ENCODE measurements at places on chromosomes 2 and 18. TPM values are rescaled to one million over a fixed set of nuclear protein-coding genes. Genes with fewer than 3 reads are reported as not detected.

- no peak for DNase-seq
- no peaks in the 10 kb centered on the region for H3K36me3 ChIP-seq
- no peaks in the 10 kb centered on the region for H3K27me3 ChIP-seq
- H3K4me1 ChIP-seq = no peaks in the 10 kb centered on the region
- H3K4me3 ChIP-seq = no peak overlapping the region
These were observed 107.5 kb upstream of the CELF4 start for GRCh38 chr18:37672932-37673595.

DNA sequence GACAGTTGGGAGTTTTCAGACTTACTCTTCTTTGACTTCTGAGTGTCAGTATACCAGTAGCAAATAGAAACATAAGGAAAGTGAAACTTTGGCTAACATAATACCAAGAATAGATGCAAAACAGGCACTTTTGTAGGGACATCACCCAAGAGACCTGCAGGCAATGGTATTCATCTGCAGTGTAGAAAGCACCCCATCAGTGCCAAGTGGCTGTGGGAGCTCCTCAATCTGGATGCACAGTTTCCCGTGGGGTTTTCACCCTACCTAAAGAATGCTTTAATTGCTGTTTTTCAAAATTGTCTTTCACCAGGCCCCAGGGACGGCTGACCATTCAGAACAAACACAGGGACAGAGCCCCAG, 96.6 kb upstream of the GPR45 start:
- H3K27ac ChIP-seq = no peak overlapping the region
- H3K36me3 ChIP-seq = no peaks in the 10 kb centered on the region
- DNase-seq = no peak
- peak overlapping the region; percentile 77 for H3K4me3 ChIP-seq
- H3K4me1 ChIP-seq = peaks cover 7% of the 10 kb centered on the region

- no peaks in the 10 kb centered on the region for H3K4me1 ChIP-seq
- H3K27me3 ChIP-seq = no peaks in the 10 kb centered on the region
- no peak overlapping the region for H3K27ac ChIP-seq
- no peaks in the 10 kb centered on the region for H3K36me3 ChIP-seq
- no peak overlapping the region for H3K4me3 ChIP-seq
These were observed 231.7 kb downstream of the GBX2 start for GRCh38 chr2:235936493-235936892.

DNA sequence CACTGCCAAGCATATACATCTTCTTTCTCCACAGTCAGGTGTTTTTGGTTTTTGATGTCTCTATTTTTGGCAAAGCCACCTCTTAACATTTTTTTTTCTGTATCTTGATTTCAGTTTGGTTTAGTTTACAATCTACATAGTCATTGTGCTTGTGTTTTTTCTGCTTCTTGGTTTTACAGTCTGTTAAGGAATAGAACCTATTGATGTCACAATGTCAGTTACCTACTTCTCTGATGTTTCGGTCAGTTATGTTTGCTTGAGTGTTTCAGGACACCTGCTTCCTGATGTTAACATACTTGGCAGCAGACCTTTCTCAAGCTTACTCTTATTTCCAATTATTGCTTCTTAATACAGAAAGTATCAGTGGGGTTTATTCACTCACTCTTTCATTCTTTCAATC, 253.3 kb downstream of the SPAG16 start:
- H3K4me1 ChIP-seq = no peaks in the 10 kb centered on the region
- H3K4me3 ChIP-seq = no peak overlapping the region
- H3K27me3 ChIP-seq = no peaks in the 10 kb centered on the region
- no peak for DNase-seq
- no peak overlapping the region for H3K27ac ChIP-seq
- H3K36me3 ChIP-seq = no peaks in the 10 kb centered on the region

DNA sequence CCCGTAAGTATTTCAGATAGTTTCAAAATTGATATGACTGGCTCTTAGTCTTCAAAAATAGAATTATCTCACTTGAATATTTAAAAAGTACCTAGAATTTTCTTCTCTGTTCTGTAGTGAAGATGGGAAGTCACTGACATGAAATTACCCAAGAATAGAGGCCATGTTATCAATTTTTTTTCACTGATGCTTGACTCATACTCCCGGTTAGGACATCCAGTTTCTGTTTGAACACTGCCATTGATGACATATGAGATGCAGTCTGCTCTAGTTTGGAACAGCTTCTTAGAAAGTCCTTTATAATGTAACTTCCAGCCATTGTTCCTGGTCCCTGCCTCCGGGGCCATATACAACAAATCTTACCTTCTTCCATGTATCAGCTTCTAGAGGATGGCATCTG, 26.0 kb downstream of the MAP3K20 start:
- no peak overlapping the region for H3K4me3 ChIP-seq
- DNase-seq = no peak
- H3K27ac ChIP-seq = peak overlapping the region; percentile 38
- H3K27me3 ChIP-seq = no peaks in the 10 kb centered on the region
- H3K36me3 ChIP-seq = peaks cover 17% of the 10 kb centered on the region

DNA sequence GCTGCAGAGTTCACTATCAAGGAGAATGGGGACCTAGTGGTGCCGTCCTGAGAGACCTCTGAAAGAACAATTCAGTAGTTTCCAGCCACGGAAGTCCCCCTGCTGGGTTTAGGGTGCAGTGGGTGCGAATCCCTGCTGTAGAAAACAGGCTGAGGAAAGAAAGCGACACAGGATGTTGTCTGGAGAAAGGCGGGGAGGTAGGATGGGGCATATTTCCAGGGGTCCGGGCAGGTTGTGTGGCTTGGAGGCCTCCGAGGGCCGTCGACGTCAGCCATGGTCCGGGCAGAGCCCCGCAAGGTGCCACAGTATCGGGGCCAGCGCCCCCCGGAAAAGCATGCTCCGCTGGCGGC, 807 bp upstream of the CREB1 start:
- H3K4me1 ChIP-seq = peaks cover 47% of the 10 kb centered on the region
- peak overlapping the region; percentile 100 for H3K27ac ChIP-seq
- peak; percentile 47 for DNase-seq
- no peaks in the 10 kb centered on the region for H3K27me3 ChIP-seq

GRCh38 chr2:128602038-128602698, 283.5 kb upstream of the HS6ST1 start:
- H3K4me3 ChIP-seq = no peak overlapping the region
- no peaks in the 10 kb centered on the region for H3K36me3 ChIP-seq
- H3K27me3 ChIP-seq = no peaks in the 10 kb centered on the region
- no peak overlapping the region for H3K27ac ChIP-seq

- H3K4me3 ChIP-seq = no peak overlapping the region
- no peaks in the 10 kb centered on the region for H3K36me3 ChIP-seq
- H3K27me3 ChIP-seq = peaks cover 23% of the 10 kb centered on the region
These were observed 186.9 kb downstream of the TWIST2 start for GRCh38 chr2:239034561-239035341.

GRCh38 chr2:200301953-200302858, 4.3 kb upstream of the SPATS2L start:
- H3K27me3 ChIP-seq = peaks cover 20% of the 10 kb centered on the region
- peaks cover 15% of the 10 kb centered on the region for H3K4me1 ChIP-seq

DNA sequence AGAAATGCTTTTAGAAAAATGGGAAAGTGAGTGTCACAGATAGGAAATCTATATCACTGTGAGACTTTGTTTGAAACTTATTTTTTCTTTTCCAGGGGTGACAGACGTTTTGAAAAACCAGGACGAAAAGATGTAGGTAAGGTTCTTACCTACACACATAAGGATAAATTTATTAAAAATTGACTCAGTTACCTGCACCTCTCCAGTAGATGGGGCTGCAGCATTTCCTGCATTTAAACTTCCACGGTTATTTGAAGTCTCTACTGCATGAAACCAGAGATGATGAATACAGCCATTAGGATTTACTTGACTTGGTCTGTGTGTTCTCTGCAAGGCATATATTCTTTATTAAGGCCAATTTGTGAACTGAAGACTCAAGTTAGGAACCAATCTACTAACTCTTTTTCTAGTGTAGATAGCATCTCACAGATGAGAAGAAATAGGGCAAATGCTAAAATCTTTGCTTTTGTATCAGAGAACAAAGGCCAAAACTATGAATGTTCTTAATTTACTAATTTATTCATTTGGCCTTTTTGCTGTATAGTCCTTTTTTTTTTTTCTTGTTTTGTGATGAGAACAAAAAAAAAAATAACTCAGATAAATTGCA, 15.0 kb downstream of the KCNJ13 start:
- H3K4me3 ChIP-seq = no peak overlapping the region
- peak; percentile 25 for DNase-seq
- H3K36me3 ChIP-seq = peaks cover 54% of the 10 kb centered on the region

DNA sequence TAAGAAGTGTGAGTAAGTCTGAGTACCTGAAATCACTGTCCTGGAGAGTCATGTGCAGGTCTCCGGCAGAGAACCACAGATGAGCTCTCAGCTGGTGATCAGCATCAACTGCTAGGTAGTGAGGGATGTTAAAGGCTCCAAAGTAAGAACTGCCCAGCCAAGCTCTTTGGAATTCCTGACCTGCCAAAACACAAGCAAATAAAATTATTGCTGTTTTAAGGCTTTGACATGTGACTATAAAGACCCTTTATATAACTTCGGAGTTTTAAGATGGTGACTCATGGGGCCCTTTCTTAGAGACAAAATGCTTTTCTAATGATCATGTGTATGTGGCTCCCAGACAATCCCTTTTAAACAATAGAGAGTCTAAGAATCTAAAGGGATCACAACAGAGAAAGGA, 855.7 kb downstream of the TRIB2 start:
- H3K27me3 ChIP-seq = no peaks in the 10 kb centered on the region
- no peak overlapping the region for H3K27ac ChIP-seq
- DNase-seq = no peak
- H3K4me3 ChIP-seq = no peak overlapping the region

GRCh38 chr18:70380915-70381896, 92.4 kb downstream of the SOCS6 start:
- H3K4me3 ChIP-seq = no peak overlapping the region
- no peak for DNase-seq

- H3K27ac ChIP-seq = no peak overlapping the region
- no peaks in the 10 kb centered on the region for H3K4me1 ChIP-seq
- DNase-seq = no peak
- H3K27me3 ChIP-seq = peaks cover 18% of the 10 kb centered on the region
- H3K4me3 ChIP-seq = no peak overlapping the region
These were observed 30.2 kb downstream of the CAPN13 start for GRCh38 chr2:30776831-30777635.

Gene MC4R
- total RNA-seq = not detected

Gene COL4A4
- not detected for total RNA-seq

Gene STARD6
- not detected for total RNA-seq

Gene REG1B
- not detected for total RNA-seq

All from activated T-helper 2 cell treated with anti-CD3 and anti-CD28 coated beads, Interferon-gamma antibody, Interleukin-2, Interleukin-4, amounts not matched to agents 10 μg/mL and 5 μg/mL and 100 μg/mL, durations not matched to agents 14 hours and 24 hours and 36 hours (primary cell).